ENCODE measurements at places on chromosomes 13 and 19.

DNA sequence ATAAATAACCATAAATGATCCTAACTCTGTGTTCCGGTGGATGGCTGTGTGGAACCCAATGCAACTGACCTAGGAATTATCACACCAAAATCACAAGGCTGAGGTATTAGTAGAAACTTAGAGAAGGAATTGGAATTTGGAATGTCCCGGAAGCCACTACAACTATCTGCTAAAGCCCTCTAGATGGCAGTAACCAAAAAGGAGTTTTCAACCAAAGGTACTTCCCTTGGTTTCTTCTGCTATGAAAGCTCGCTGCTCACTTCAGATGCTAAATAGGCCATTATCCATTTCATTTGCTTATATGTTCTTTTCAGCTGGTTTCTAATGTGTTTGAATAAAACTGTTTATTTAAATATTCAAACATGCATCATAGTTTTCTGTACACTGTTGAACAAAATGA lies 1589.1 kb upstream of the SPRY2 start:
- peak; percentile 1 for DNase-seq

GRCh38 chr19:14218620-14219330 lies 12.8 kb upstream of the ADGRL1 start:
- no peak for DNase-seq

DNA sequence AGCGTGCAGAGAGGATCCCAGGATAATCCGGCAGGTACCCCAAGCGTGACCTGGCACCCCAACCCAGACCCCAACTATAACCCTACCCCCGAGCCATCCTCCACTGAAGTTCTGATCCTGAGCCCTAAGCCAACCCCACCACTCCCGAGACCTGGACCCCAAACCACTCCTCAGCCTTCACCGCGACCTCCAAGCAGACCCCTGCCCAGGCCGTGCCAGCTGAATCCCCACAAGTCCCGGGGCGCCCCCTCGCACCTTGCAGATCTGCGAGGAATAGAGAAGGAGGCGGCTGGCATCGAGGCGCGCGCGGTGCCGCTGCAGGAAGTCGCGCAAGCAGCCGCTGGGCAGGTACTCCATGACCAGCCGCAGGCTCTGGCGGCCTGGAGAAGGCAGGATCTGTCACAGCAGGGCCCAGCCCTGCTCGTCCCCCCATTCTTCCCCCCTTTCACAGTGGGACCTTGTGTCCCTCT lies 10.1 kb upstream of the INSL3 start:
- DNase-seq = no peak

DNA sequence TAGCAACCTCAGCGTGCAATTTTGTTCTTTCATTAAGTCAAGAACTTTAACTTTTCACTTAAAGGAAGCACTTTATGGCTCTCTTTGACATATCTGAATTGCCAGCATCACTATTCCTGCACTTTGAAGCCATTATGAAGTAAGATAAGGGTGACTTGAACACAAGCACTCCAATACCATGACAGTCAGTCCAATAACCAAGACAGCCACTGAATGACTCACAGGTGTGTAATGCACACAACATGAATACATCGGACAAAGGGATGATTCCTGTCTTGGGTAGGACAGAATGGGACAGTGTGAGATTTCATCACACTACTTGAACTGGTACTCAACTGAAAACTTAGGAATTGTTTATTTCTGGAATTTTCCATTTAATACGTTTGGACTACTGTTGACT lies 233.7 kb upstream of the IPO5 start:
- DNase-seq = no peak

Measured in fibroblast of skin of left quadriceps (primary cell).